ENCODE measurements at places on chromosomes 16 and 17. TPM values are rescaled to one million over a fixed set of nuclear protein-coding genes. Genes with fewer than 3 reads are reported as not detected.
A peak's percentile ranks its signal among the peaks of the same experiment; 100 is the strongest.

Gene SLC52A1
- total RNA-seq, result 0.49 TPM

Gene SMTNL2
- total RNA-seq, result 2.5 TPM

Gene PRSS27
- 61.6 TPM for total RNA-seq

Gene GRAPL
- total RNA-seq, result not detected

Gene C16orf89
- 4.4 TPM for total RNA-seq

Gene KRT28
- not detected for total RNA-seq

Gene FLOT2
- 56.2 TPM for total RNA-seq

Gene SLC4A1
- total RNA-seq, result not detected

Gene NFATC2IP
- 26.0 TPM for total RNA-seq

DNA sequence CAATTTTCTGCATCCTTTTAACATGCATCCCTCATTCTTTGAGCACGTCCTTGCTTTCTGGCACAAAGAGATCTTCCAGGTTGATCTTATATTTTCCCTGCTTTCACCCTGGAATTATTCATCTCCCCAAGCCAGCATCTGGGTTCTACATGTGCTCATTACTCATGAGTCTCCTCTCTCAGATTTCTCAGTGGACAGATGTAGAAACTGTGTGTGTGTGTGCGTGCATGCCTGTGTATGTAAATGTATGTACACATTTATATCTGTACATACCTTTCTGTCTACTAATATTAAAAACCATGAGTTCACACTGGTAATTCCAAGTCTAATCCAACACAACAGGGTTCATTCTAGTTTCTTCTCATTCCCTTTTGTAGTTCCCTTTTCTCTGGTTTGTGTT lies 41.9 kb upstream of the NSRP1 start:
- no peaks in the 10 kb centered on the region for H3K4me1 ChIP-seq
- H3K36me3 ChIP-seq, result no peaks in the 10 kb centered on the region
- no peak for DNase-seq
- no peak overlapping the region for H3K27ac ChIP-seq

DNA sequence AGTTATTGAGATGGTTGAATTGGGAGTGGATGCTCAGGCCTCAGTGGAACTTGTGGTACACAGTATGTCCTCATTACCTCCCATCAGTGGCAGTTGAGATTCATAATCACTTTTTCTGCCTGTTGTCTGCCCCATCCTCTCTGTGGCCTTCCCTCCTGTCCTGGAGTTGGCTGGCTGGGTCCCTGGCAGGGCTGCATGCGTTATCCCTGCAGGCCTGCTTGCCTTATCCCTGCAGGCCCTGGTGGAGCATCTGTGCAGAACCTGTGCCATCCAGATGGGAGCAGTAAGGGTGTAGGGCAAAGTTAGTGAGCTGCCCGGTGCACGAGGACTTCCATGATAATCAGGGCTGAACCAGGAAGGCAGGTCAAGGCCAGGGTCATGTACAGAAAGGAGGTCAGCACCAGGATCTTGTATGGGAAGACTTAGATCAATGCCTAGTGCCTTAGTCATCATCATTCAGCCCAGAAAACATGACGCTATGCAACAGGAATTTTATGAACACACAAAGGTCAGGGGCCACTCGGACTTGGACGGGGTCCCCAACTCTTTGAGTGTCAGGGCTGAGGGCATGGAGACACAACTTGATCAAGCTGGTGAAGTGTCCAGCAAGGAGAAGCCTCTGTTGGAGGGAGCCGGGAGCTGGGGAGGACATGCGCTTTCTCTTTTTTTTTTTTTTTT lies 47.2 kb downstream of the ABCC1 start:
- peaks cover 47% of the 10 kb centered on the region for H3K4me1 ChIP-seq
- no peaks in the 10 kb centered on the region for H3K36me3 ChIP-seq
- DNase-seq, result no peak
- no peaks in the 10 kb centered on the region for H3K27me3 ChIP-seq

- H3K36me3 ChIP-seq, result peaks cover 34% of the 10 kb centered on the region
These were observed 78.0 kb downstream of the KNOP1 start for GRCh38 chr16:19639986-19640421.

- H3K27me3 ChIP-seq, result no peaks in the 10 kb centered on the region
- peaks cover 6% of the 10 kb centered on the region for H3K36me3 ChIP-seq
- no peak overlapping the region for H3K27ac ChIP-seq
- H3K4me3 ChIP-seq, result no peak overlapping the region
- no peaks in the 10 kb centered on the region for H3K4me1 ChIP-seq
These were observed 211.7 kb upstream of the C17orf78 start for GRCh38 chr17:37164057-37164456.

DNA sequence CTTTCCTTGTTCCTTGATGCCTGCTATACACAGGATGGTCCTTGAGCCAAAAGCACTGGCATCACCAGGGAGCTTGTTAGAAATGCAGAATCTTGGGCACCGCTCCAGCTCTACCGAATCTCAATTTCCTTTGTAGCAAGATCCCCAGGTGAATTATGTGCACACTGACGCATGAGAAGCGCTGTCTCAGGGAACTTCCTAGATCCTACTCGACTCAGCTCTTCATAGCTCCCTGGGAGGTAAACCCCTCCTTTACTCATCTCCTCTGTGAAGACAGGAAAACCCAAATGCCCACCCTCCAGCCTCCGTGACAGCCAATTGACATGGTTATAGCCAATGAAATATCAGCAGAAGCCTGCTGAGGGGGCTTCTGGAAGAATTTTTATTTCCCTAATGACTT lies 4.1 kb downstream of the USP31 start:
- no peaks in the 10 kb centered on the region for H3K36me3 ChIP-seq
- no peak overlapping the region for H3K4me3 ChIP-seq
- H3K27me3 ChIP-seq, result no peaks in the 10 kb centered on the region
- peak overlapping the region; percentile 79 for H3K27ac ChIP-seq
- H3K4me1 ChIP-seq, result peaks cover 89% of the 10 kb centered on the region

DNA sequence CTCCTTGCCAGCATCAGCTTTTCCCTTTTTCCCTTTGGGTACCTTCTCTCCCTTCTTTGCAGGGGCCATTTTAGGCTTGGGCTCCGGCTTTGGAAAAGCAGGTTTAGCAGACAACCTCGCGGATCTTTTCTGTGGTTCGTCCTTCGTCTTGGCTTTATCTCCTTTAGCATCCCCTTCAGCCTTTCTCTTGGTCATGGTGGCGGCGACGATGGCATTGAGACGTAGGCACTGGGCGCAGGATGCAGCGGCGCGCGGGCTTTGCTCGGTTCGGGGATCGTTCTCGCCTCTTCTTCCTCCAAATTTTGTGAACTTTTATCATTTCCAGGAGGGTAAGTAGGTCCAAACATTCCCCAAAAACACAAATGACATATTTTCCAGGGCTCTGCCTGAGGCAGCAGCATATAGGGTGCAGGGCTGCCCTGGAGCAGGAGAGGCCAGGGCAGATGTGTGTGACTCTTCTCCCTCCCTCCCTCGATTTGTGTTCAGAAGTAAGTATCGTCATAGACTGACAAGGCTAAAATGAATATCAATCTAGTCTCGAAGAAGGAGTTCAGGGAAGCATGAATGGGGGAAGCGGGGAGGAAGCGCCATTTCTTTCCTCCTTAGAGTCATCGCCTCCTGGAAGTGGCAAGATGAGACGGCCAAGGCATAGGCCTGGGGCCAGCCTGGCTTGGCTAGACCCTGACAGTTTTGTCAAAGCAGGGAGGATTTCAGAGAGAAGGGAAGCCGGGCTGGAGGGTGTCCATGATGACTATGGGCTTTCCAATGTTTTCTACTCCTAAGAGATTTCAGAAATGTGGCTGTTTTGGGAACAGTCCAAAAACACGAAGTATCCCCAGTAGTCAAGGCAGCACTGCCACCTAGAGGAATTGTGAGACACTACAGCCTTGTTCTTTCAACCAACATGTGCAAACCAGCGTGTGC lies 13.2 kb downstream of the CHCT1 start:
- no peaks in the 10 kb centered on the region for H3K27me3 ChIP-seq
- peaks cover 8% of the 10 kb centered on the region for H3K4me1 ChIP-seq
- no peaks in the 10 kb centered on the region for H3K36me3 ChIP-seq
- no peak overlapping the region for H3K4me3 ChIP-seq
- no peak overlapping the region for H3K27ac ChIP-seq
- no peak for DNase-seq

DNA sequence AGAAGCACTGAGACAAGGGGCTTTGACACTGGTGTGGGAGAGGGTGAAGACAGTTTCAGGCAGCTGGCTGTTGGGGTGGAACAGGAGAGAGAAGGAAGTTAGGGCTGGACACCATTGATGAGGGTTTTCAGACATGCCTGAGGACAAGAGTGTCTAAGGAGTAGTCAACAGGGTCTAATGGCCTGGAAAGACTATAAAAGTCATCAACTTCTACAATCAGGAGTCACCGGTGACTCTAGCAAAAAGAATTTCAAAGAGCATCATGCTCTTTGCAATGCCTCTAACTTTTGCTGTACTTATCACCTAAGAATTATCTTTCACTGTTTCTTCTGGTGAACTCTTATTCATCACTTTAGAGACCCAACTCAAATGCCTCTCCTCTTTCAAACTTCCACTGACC lies 213.9 kb downstream of the C16orf78 start:
- no peak overlapping the region for H3K27ac ChIP-seq
- H3K4me3 ChIP-seq, result no peak overlapping the region
- no peaks in the 10 kb centered on the region for H3K27me3 ChIP-seq
- no peaks in the 10 kb centered on the region for H3K36me3 ChIP-seq
- DNase-seq, result no peak

DNA sequence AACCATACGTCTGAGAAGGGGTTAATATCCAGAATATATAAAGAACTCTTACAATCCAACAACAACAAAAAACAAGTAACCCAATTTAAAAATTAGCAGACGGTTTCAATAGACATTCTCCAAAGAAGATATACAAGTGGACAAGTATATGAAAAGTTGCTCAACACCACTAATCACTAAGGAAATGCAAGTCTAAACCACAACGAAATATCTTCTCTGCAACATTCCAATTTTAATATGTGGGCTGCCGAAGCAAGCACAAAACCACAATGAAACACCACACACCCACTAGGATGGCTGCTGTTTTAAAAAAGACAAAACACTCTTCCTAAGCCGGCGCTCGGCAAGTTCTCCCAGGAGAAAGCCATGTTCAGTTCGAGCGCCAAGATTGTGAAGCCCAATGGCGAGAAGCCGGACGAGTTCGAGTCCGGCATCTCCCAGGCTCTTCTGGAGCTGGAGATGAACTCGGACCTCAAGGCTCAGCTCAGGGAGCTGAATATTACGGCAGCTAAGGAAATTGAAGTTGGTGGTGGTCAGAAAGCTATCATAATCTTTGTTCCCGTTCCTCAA lies 5.9 kb upstream of the SLC13A2 start:
- H3K27ac ChIP-seq, result no peak overlapping the region
- no peaks in the 10 kb centered on the region for H3K27me3 ChIP-seq

GRCh38 chr16:50275428-50276325 lies 9.3 kb downstream of the ADCY7 start:
- no peak overlapping the region for H3K4me3 ChIP-seq
- no peaks in the 10 kb centered on the region for H3K36me3 ChIP-seq
- peaks cover 4% of the 10 kb centered on the region for H3K4me1 ChIP-seq
- DNase-seq, result no peak
- no peaks in the 10 kb centered on the region for H3K27me3 ChIP-seq
- H3K27ac ChIP-seq, result no peak overlapping the region

- H3K4me1 ChIP-seq, result peaks cover 10% of the 10 kb centered on the region
- DNase-seq, result no peak
- no peaks in the 10 kb centered on the region for H3K27me3 ChIP-seq
These were observed 428.8 kb downstream of the WWOX start for GRCh38 chr16:78528265-78528664.

DNA sequence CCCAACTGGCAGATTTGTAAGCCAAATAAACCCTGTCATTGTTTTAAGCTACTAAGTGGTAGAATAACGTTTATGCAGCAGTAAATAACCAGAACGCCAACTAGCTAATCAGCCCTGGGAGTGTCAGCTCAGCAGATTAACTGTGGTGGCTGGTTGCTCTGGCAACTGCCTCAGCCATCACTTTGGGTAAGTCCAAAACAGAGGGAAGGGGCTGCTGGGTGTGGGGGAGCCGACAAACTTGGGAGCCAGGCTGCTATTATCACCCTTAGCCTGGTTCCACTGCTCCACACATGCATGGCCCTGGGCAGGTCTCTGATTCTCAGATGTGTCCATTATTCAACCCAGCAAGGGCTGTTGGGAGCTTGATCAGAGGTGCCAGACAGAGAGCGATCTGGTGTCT lies 22.2 kb upstream of the RHOT1 start:
- no peaks in the 10 kb centered on the region for H3K27me3 ChIP-seq
- no peak overlapping the region for H3K4me3 ChIP-seq
- no peaks in the 10 kb centered on the region for H3K36me3 ChIP-seq

DNA sequence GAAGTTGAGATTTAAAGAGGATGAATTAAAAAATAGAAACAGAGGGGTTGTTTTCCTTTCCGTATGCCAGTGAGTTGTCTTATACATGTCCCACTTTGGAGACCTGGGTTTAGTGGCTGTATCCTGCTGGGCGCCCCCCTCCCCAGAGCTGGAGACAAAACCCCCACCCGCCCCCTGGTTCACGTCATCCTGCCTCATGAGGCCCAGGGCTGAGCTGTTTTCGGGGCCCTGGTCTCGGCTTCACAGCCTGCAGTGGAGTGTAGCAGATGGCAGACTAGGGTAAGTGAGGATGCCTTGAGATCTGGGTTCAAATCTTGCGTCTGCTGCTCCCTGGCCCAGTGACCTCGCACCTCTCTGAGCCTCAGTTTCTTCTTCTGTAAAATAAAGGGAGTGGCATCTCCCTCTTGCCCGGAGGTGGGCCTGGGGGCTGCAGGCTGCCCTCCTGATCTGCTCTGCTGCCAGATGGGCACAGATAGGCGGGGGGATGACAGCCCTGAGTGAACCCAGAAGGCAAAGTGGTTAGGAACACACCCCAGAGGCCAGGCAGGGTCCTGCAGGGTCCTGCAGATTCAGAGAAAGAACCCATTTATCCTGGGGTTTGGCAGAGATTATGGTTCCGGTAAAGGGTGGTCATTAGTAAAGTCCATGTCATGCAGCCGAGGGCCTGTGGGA lies 45.1 kb downstream of the SOCS3 start:
- H3K4me1 ChIP-seq, result peaks cover 44% of the 10 kb centered on the region
- DNase-seq, result no peak
- peak overlapping the region; percentile 52 for H3K4me3 ChIP-seq
- no peaks in the 10 kb centered on the region for H3K27me3 ChIP-seq
- H3K36me3 ChIP-seq, result no peaks in the 10 kb centered on the region

GRCh38 chr17:72089453-72089987 lies 31.3 kb upstream of the SOX9 start:
- H3K27ac ChIP-seq, result no peak overlapping the region
- H3K27me3 ChIP-seq, result no peaks in the 10 kb centered on the region
- H3K36me3 ChIP-seq, result no peaks in the 10 kb centered on the region
- no peak for DNase-seq

DNA sequence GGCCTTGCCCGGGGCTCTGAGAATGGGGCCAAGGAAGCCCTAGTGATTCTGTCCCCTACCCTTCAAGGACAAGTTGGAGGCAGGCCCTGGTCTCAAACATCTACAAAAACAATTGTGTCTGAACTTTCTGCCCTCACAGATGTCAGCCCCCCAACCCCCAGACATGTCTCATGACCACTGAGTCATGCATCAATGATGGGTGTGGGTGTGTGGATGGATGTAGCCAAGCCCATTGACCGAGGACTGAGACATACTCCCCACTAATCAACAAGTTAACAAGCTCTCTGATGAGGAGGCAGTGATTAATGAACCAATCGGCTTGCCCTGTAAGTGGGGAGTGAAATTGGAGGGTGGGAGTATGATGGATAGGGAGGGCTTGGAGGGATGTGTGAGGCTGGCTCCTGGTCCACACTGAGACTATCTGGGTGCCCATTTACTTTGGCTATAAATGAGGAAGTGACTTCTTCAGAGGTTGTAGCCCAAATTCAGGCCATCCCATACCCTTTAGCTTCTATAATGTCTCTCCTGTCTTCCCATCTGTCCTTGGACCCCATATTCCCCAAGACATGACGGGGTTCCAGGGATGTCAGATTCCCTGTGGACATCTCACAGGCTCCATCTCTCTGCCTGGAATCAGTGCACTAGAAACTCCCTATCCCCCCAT lies 97.1 kb upstream of the TMEM97 start:
- H3K36me3 ChIP-seq, result no peaks in the 10 kb centered on the region
- no peaks in the 10 kb centered on the region for H3K4me1 ChIP-seq
- H3K27me3 ChIP-seq, result no peaks in the 10 kb centered on the region
- DNase-seq, result no peak

Data from vagina (tissue), 2 donors.